ENCODE measurements at places on chromosomes 11 and 22.

GRCh38 chr22:44743804-44744211, 8.6 kb upstream of the ARHGAP8 start:
- DNase-seq: no peak

- DNase-seq: no peak
Measured at GRCh38 chr11:96232132-96232531, 110.9 kb downstream of the MAML2 start.

DNA sequence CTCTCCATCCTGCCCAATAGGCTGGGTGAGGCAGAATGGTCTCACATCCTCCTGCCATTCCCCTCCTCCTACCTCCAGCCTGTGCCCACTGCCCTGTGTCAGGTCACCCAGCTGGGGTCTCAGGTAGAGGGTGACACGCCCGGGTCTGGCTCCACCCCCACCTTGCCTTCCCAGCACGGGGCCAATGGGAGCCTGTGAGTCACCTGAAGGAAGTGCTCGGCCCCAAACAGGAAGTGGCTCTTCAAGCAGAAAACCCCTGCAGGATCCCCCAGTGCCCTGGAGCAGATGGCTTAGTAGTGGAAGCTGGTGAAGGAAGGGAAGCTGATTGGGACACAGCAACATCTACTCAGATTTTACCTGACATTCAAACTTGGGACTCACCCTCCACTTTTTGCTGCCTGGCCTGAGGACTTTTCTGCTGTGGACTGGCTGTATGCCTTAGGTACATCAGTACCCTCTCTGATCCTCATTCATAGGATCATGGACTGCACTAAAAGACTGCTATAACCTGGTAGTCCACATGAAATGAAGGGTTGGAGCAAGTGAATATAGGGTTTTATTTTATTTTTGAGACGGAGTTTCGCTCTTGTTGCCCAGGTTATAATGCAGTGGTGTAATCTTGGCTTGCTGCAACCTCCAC, 33.4 kb downstream of the GDPD5 start:
- DNase-seq: peak; percentile 74

DNA sequence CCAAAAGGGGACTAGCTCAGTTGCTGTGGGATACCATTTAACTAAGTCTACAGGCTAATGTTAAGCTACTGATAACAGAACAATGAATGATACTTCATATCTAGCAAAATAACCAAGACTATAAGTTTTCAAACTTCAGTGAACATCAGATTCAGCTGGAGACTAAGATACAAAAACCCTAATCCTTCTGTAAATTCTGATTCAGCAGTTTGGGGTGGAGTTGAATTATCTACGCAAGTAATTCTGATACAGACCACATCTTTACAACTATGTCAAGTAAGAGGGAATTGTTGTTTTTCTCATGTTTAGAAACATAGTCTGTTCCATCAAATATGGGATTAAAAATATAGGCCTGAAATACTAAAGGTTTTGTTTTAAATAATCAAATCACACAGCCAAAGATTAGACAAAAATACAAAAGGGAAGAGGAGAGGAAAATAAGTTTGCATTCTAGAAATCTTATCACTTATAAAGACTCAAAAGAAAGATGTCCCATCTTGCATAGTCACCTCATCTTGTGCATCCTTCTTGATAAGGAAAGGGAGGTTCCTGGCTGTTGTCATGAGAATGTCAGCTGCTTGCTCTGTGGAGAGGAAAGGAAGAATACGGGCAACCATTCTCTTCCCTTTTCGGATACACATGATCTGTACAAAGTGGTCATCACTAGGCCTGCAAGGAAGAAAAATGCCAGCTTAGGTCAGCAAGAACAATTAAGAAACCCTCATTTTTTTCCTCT, 21.4 kb downstream of the PATL1 start:
- no peak for DNase-seq

DNA sequence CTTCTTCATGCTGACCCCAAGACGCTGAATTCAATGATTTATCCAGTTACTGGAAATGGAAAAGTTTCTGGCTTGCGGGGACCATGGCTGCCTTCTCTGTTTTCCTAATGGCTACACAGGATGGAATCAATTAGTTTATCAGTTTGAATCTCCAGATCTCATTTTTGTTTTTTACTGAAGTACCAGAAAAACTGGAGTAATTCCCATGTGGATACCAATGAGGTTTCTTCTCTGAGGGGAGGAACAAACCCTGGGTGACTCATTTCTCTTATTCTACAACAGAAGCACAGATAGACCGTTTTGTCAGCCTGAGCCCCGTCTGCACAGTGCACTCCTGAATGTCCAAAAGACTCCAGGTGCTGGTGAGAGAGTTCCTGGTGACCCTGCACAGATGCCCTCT, 3.4 kb downstream of the ZNF195 start:
- no peak for DNase-seq

DNA sequence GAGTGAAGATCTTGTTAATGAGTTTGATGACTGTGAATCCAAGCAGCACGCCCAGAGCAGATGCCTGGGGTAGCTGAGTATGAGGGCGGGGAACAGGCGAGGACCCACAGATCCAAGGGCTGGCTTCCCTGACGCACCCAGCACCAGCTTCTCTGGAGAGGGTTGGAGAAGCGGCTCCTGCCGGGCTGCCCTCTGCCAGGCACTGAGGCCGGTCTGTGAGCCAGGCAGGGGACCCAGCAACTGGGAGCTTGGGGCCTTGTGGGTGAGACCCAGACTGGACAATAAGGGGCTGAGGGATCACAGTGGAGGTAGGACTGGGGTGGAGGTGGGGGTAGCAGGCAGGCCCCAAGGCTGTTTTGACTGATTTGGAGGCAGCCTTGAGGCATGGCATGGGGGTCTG, 8.6 kb upstream of the SYT12 start:
- no peak for DNase-seq

GRCh38 chr11:65334696-65335295, 1.1 kb downstream of the DPF2 start:
- no peak for DNase-seq

- no peak for DNase-seq
Measured at GRCh38 chr11:130585545-130585944, 137.1 kb downstream of the ADAMTS15 start.

DNA sequence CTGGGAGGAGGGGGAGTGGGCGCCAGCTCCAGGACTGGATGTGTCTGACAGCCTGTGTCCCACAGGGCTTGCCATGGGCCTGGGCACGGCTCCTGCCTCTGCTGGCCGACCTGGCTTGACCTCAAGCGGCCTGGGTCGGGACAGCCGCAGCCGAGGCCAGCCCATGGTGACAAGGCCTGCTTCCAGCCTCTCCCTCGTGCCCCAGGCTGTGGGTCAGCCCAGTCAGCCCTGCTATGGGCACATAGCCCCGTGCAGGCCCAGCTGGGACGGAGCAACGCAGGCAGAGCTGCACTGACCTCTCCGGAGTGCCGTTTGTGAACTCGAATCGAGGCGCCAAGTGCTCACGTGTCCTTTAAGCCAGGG, 17.9 kb downstream of the OSBPL5 start:
- DNase-seq: no peak

- DNase-seq: peak; percentile 37
Measured at GRCh38 chr22:42328130-42328783, 57.8 kb upstream of the TCF20 start.

DNA sequence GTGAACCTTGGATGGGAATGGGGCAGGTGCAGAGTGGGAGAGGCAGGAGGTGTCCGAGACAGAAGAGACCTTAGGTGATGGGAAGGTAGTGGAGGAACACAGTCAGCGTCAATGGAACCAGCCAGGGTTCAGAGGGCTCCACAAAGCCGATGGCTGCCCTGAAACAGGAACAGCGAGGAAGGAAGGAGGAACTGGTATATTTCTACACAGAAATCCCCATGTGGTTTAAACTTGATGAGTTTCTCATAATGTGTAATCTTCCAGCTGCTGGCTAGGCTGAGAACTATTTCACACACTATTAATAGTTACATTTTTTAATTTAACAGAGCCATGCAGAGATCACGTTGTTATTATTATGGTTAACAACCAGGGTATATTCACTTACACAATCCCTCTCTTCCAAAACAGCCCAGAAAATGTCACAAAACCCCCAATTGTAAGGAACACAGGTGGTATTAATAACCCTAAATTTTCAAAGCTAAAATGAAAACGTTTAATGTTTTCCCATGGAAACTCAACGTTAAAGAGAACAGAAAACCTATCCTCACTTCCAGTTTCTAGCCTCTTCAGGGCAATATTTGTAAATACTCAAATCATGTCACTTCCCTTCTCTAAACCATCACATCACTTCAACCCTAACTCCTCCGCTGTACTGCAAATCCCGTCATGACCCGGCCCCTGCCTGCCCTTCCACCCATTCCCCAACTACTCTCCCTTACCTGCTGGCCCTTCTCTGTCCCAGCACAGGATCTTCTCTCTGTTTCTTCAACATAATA, 74.5 kb upstream of the ARFGAP3 start:
- no peak for DNase-seq

DNA sequence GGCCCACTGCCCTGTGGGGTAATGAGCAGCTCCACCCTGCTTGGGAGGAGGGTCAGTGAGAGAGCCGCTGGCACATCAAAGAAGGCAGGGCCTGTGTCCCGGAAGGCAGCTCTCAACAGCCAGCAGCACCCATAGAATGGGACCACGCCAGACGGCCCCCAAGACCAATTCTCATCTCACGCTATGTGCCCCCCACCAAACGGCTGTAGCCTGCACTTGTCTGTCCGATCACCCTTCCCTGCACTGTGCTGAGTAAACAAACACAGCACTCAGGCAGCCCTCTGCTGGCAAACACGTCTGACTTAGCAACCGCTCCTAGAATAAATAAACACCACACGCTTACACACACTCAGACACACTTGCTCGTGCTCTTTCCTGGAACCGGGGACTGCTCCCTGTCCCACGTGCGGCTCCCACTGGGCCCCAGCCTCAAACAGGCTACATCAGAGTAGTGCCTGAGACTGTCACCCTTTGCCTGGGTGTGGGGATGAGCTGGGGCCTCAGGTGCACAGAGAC, 53.2 kb upstream of the CDON start:
- no peak for DNase-seq

DNA sequence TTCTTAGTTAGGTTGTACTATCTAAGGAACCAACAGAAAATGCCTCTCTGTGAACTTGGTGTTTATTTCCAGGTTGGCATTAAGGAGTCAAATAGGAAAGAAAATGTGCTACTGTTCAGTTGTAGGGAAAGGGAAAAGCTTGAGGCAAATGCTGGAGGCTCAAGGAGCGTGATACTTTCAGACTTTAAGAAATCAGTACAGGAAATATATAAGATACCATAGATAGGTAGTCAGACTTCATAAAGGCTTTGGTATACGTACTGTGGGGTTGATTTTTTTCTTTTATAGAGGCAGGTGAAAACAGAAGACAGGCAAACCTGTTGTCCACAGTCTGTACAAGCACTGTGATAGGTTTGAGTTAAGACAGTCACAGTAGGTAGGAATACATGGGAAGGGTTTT, 30.8 kb downstream of the EP300 start:
- DNase-seq: no peak

DNA sequence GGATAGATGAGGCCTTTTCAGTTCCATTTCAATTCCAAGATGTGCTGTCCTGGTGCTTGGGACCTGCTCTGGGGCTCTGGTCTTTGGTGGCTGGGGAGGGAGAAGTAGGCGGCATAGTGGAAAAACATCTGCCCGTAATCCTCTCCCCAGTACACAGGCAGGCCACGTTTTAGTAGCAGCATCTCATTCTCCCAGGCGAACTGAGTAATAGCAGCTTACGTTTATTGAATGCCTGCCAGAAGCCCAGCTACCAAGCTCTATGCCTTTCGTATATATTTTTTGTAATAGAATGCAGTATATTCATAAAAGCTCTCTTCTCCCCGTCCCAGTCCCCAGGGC, 11.4 kb downstream of the ACO2 start:
- no peak for DNase-seq

DNA sequence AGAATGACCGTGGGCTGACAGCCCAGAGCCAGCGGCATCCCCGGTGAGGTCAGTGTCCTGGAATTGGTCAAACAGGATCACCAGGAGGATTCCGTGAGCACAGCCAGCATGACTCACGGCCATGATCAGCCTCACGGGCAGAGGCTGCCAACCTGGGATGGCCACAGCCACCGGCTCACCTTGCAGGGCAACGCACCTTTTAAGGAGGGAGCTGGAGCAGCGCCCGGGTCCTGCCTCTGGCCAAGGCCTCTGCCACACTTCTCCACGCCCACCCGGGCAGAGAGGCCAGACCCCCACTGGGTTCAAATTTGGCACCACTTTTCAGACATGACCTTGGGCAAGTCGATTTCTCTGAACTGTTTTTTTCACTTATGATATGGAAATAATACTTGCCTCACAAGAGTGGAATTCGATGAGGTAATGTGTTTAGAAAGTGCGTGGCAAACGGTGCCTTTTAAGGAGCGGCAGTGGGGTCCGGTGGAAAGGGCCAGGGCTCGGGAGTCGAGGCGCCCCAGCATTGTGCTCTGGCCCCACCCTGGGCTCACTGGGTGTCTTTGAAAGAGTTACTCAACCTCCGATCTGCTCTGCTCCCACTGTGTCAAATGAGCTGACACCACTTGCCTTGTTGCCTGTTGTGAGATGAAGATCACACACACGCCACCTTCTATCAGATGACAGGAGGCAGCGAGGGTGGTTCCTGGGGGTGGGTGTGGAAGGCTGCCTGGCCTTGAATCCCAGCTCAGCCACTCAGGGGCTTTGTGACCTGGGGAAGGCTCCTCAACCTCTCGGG, 16.0 kb downstream of the TXN2 start:
- DNase-seq: no peak

GRCh38 chr11:46465683-46466082, 74.1 kb upstream of the CHRM4 start:
- DNase-seq: no peak

DNA sequence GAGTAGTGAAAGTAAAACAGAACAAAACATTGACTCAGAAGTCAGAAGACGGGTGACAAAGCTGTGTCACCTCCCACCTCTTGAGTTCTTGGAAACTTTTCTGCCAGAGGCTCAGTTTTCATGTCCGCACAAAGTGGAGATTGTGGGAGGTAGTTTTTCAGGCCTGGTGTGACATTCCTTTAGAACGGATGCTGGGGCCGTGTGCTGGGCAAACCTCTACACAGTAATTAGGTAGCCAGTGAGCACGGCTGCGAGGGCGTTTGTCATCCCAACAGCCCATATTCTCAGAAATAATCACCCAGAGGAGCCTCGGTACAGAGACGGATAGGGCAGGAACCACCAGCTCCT, 1054.4 kb downstream of the TBC1D22A start:
- no peak for DNase-seq

GRCh38 chr11:47345890-47346563, 6.5 kb downstream of the MYBPC3 start:
- no peak for DNase-seq
